ENCODE measurements at places on chromosomes 3 and 15. TPM values are rescaled to one million over a fixed set of nuclear protein-coding genes. Genes with fewer than 3 reads are reported as not detected.

Gene RBMS3
- total RNA-seq, result 1.6 TPM

Gene DNAJA4
- total RNA-seq, result 48.5 TPM

Gene ELP6
- total RNA-seq, result 11.0 TPM

Gene C3orf18
- 3.9 TPM for total RNA-seq

Gene PEX5L
- total RNA-seq, result not detected

Gene SERPINI1
- total RNA-seq, result 0.66 TPM

Gene LMAN1L
- 0.93 TPM for total RNA-seq

Gene GABRR3
- not detected for total RNA-seq

Gene DVL3
- total RNA-seq, result 30.0 TPM

Gene SAMD7
- total RNA-seq, result not detected

Gene HRH1
- total RNA-seq, result not detected

Gene ZNF860
- not detected for total RNA-seq

Gene CFAP100
- total RNA-seq, result not detected

Gene KIF7
- 0.08 TPM for total RNA-seq

Gene EXD1
- not detected for total RNA-seq

Gene SECISBP2L
- 56.0 TPM for total RNA-seq

Gene TP63
- total RNA-seq, result not detected

Gene ACTRT3
- not detected for total RNA-seq
